Stomach (tissue), 19 donors: ENCODE measurements at places on chromosomes 3 and 15. TPM values are rescaled to one million over a fixed set of nuclear protein-coding genes. Genes with fewer than 3 reads are reported as not detected.

The MGLL gene
- 10.5 TPM for total RNA-seq

The C3orf22 gene
- not detected for total RNA-seq

The HHATL gene
- total RNA-seq, result not detected

GRCh38 chr15:76866716-76867321 lies 38.3 kb downstream of the SCAPER start:
- DNase-seq, result no peak

DNA sequence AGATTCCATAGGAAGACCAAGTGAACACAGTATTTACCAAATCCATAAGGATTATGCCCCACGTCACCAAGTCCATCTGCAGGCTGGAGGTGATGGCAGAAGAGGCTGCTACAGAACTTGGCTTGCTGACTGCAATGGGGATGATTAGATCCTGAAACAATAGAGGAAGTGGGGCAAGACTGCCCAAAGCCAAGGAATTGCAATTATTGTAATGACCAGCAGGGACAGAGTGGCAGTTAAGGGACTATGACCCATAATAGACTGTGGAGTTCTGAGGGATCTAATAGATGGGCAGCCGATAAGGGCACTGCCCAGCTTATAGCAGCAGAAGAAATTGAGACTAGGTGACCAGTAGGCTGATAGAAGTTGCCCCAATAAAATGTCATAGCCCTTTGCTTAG lies 108.4 kb downstream of the MINAR1 start:
- DNase-seq, result no peak

GRCh38 chr3:42702982-42703694 lies 540 bp upstream of the HHATL start:
- no peak for DNase-seq

The TMEM207 gene
- total RNA-seq, result not detected

DNA sequence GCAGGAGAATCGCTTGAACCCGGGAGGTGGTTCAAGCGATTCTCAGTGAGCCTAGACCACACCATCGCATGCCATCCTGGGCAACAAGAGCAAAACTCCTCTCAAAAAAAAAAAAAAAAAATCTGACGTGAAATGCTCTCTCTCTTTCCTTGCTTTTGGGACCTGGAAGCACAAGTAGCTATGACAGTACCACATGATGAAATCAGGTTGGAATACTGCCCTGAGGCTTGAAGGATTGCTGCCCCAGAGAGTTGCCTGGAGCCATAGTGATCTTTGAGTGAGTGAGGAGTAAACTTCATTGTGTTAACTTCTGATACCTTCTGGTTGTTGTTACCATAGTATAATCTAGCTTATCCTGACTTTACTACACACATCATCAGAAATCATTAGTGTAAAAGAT lies 23.3 kb downstream of the AKAP13 start:
- DNase-seq, result no peak

DNA sequence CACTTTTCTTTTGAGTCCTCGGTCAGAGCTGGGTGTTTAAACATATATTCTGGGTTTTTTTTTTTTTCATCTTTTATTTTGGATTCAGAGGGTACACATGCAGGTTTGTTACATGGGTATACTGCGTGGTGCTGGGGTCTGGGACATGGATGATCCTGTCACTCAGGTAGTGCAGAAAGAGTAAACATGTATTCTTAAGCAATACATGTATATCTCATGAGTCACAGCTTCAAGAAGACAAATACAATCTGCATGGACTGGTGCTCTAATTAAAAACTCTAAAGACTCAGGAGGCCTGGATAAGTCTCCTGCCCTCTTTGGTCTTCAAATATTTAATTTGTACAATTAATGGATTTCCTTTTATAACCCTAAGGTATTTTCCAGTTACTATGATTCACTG lies 50.6 kb upstream of the PHLDB2 start:
- no peak for DNase-seq

GRCh38 chr15:81940467-81941451 lies 105.1 kb downstream of the MEX3B start:
- peak; percentile 26 for DNase-seq

DNA sequence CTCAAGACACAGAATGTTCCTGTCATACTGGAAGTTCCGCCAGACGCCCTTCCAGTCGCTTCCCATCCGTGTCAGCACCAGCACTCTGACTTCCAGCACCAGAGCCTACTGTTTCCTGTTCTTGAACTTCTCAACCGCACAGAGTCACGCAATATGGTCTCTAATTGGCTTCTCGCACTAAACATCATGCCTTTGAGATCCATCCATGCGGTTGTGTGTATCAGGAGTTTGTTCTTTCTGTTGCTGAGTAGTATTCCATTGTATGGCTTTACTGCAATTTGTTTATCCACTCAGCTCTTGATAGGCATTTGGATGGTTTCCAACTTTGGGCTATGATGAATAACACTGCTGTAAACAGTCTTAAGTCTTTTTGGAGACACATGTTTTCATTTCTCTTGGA lies 112.1 kb downstream of the LRRK1 start:
- DNase-seq, result no peak

GRCh38 chr15:48221885-48222284 lies 15.8 kb downstream of the SLC12A1 start:
- no peak for DNase-seq

DNA sequence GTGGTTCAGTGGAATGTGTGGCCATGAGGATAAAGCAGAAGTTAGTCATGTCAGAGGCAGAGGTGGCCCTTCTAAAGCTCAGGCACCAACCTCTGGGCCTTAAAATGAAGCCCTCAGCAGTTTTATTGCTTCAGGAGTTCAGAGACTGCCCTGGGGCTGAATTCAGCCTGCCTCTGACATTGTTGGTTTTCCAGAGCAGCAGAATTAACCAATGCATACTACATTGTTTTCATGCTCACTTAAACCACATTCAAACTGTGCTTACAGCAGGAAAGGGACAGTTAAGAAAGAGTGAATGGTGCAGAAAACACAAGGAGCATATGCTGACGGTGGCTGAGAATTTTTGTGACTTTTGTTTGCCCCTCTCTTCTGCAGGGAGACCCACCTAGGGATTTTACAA lies 320.2 kb downstream of the CHST2 start:
- DNase-seq, result no peak

- DNase-seq, result no peak
Observed at GRCh38 chr3:183586477-183586876, 31.0 kb upstream of the KLHL6 start.

The KCNAB1 gene
- 2.2 TPM for total RNA-seq

GRCh38 chr15:85828126-85828525 lies 33.4 kb upstream of the KLHL25 start:
- no peak for DNase-seq

DNA sequence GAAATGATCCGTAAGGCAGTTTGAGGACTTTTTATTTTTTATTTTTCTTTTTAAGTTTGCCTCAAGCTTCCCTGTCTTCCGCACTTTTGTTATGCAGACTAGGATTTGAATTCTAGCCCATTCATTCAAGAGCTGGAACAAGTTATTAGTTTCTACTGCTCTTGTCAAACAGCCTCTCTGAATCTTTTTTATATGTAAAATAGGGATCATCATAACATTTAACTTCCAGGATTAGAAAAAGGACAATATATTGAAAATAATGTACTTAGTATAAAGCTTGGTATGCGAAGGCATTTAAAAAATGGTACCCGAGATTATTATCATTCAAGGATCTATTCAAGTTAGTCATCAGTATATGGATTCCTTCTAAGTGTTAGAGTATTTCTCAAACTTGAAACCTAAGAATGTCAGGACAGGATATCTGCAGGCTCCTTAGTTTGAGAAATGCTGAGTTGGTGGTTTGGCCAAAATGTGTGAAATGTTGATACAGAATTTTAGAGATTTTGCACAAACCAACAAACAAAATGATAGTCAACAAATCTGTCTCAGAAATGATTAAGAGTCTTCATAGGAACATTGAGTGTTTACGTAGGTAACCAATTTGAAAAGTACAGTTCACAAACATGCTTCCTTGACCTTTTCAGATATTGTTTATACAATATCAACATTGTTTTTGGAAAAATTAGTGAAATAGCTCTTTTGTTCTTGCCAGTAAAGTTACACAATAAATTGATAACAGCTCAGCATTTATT lies 40.5 kb upstream of the IGSF10 start:
- DNase-seq, result no peak

The MYL3 gene
- not detected for total RNA-seq

DNA sequence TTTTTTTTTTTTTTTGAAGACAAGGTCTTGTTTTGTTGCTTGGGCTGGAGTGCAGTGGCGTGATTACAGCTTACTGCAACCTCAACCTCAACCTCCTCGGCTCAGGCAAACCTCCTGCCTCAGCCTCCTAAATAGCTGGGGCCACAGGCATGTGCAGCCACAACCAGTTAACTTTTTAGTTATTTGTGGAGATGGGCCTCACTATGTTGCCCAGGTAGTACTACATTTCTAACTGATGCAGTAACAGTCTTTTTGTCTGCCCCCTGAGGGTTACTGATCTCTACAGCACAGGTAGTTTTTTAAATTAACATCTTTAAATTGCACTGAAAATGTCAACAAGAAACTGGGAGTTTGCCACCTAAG lies 3.4 kb upstream of the LMLN start:
- no peak for DNase-seq

DNA sequence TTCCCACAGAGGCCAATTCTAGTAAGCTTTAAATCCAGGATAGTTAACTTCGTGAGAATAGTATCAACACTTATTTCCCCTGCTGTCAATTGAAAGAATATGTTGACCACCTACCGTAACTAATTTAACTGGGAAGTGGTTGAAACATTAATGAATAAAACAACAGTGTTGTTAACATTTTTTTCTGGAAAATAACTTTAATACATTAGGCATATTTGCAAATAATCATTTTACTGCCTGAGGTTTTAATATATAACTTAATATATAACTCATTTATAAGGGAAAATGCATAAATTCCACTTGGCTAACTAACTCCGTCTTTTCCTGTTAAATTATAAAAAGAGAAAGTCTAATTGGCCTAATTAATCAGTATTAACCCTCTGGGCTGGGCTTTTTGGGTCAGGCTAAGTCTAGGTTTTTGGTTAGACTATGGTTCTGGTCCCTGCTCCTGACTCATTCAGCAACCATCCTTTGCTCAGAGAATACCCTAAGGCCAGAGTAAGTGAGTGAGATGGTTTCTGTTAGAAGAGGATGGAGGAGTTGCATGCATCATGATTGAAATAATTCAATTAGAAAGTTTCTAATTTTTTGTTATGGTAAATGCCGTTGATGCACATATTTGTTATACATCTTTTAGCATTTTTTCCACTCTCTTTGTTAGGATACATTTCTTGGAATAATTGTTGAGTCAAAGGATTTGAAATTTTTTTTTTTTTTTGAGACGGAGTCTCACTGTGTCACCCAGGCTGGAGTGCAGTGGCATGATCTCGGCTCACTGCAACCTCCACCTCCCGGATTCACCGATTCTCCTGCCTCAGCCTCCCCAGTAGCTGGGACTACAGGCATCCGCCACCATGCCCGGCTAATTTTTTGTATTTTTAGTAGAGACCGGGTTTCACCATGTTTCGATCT lies 10.8 kb upstream of the SKIL start:
- no peak for DNase-seq

- no peak for DNase-seq
Observed at GRCh38 chr3:115975353-115975752, 352.0 kb downstream of the GAP43 start.

The CYP1A2 gene
- total RNA-seq, result not detected

DNA sequence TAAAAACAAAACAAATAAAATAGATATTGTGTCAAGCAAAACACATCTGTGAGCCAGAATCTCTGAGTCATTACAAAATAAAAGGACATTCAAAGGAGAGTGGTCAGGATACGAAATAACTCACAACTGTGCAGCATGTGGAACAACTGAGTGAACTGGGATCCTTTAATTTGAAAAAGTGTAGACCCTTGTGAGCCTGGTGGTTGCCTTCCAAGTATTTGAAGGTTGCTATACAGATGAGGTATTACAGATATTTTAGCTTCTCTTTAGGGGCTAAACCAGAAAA lies 26.7 kb downstream of the KCNMB2 start:
- no peak for DNase-seq

- no peak for DNase-seq
Observed at GRCh38 chr3:11159421-11159904, 5.2 kb downstream of the HRH1 start.

GRCh38 chr3:187935623-187936156 lies 190.4 kb upstream of the BCL6 start:
- DNase-seq, result no peak

GRCh38 chr3:108951820-108952501 lies 1.7 kb downstream of the GUCA1C start:
- DNase-seq, result no peak

DNA sequence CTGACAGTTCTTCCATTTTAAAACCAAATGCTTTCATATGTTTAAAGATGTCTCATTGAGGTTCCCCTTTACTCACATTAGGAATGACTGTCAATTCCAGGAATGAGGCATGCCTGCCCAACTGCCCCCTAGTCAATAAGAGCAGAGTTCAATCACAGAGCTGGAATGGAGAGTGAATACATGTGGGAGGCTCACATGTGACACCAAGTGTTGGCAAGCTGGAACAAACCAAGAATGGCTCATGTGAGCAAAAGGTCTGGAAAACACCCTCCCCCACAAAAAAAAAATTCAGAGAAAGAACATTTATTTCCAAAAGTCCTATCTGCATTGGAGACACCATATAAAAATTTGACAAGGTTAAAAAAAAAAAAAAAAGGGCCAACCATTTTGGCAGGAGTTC lies 3.7 kb downstream of the PBRM1 start:
- peak; percentile 66 for DNase-seq

DNA sequence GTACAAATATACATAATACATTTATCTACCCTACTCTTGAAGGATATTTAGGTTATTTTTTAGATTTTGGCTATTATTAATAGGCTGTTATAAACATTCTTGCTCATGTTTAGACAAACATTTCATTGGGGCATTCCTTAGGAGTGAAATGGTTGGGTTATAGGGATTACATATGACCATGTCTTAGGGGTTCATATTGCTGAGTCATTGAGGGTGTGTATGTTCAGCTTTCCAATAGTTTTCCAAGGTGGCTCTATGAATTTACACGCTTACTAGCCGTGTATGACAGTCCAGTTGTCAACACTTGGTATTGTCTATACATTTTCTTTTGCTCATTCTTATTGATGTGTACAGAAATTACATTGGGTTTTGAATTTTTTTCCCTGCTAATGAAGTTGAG lies 125.8 kb downstream of the OXSM start:
- no peak for DNase-seq

The ROBO1 gene
- total RNA-seq, result 17.5 TPM

DNA sequence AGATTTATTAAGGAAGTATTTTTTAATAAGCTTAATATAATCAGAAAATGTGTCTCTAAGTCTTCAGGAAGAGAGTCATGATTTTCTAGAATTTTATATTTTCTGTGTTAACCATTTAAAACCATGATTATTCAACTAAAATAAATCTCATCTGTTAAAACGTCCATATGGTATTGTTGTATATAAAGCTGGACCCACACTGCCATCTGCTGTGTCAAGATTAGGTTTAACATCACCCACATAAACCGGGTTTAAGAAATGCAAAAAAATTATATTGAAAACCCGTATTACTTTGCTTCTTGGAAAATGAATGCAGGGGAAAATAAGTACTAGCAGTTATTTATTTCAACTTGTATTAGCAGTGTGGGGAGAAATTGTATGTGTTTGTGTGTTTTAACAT lies 9.5 kb upstream of the CCDC66 start:
- DNase-seq, result peak; percentile 22
